T-helper 9 cell (primary cell): ENCODE measurements at places on chromosomes 7 and 10.

DNA sequence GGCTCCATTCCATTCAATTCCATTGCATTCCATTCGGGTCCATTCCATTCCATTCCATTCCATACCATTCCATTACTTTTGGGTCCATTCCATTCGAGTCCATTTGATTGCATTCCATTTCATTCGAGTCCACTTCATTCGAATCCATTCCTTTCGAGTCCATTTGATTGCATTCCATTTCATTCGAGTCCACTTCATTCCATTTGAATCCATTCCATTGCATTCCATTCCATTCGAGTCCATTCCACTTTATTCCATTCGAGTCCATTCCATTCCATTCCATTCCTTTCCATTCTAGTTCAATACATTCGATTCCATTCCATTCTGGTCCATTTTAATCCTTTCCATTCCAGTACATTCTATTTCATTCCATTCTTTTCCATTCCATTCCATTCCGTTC lies 334.0 kb downstream of the ZNF33B start:
- no peak for DNase-seq

- DNase-seq = no peak
These were observed 249.8 kb downstream of the PTEN start for GRCh38 chr10:88113232-88113631.

DNA sequence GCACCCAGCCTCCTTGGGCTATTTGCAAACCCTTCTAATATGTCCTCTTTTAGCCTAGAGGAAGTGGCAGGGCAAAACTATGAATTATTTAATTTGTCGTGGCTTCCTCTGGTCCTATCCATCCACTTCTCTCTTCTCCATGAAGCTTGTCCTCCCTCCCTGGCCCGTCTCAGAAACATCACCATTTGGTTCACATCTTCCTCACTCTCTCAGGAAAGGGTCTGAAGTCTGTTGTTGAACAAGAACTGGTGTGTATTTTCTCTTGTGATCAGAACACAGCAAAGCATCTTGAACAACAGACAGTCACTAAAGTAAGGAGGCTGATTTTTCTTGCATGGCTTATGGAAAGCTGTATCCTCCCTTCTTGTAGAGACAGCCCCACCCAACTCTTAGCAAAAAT lies 550.1 kb upstream of the NRP1 start:
- no peak for DNase-seq

DNA sequence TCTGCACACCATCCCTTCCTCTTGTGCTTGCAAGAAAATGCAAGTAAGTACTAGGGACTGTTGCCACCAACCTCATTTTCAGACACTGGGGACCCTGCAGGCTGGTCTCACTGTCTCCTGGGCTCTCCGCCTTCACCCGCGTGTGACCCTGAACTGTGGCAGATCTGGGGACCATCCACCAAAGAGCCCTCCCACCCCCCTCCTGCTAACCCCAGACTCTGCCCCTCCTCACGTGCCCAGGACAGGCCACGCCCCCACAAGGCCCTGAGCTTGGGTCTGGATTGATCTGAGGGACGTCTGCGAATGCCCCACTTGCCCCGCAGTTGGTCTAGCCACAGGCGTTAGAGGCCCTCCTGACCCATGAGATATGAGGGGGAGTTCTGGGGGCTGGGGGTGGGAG lies 8.1 kb downstream of the CNPY1 start:
- DNase-seq = no peak

GRCh38 chr7:117876761-117877160 lies 3.5 kb upstream of the CTTNBP2 start:
- no peak for DNase-seq

DNA sequence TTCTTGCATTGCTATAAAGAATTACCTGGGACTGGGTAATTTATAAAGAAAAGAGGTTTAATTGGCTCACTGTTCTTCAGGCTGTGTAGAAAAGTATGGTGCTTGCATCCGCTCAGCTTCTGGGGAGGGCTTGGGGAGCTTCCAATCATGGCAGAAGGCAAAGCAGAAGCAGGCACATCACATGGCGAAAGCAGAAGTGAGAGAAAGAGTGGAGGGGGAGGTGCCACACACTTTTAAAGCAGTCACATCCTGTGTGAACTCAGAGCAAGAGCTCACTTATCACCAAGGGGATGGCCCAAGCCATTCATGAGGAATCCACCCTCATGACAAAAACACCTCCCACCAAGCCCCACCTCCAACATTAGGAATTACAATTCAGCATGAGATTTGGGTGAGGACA lies 303.5 kb downstream of the OTUD1 start:
- DNase-seq = no peak

DNA sequence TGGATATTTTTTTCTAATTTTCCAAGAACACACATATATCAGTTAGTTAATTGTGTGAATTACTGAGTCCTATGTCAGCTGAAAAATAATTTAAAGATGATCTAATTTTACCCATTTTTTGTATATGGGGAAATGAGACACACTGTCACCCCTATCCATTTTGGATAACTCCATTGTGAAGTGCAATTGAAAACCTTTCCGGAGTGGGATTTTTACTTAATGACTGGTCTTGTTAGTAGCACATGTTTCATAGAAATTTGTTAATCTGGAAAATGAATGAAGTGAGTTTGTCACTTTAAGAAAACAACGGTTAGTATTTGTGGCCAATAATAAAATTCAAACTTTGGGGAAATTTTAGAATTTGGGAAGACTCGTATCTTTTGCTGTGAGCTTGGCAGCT lies 2.0 kb downstream of the GARS1 start:
- no peak for DNase-seq

- DNase-seq = no peak
These were observed 824.7 kb downstream of the REEP3 start for GRCh38 chr10:64345856-64346255.

- no peak for DNase-seq
These were observed 33.3 kb downstream of the FOXK1 start for GRCh38 chr7:4715410-4715776.

DNA sequence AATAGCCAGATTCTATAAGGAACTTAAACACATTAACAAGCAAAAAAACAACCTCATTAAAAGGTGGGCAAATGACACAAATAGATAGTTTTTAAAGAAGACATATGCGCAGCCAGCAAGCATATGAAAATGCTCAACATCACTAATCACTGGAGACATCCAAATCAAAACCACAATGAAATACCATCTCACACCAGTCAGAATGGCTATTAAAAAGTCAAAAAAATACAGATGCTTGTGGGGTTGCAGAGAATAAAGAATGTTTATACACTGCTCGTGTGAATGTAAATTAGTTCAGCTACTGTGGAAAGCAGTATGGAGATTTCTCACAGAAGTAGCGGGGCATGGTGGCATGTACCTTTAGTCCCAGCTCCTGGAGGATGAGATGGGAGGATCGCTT lies 164.0 kb downstream of the CHRM2 start:
- no peak for DNase-seq

DNA sequence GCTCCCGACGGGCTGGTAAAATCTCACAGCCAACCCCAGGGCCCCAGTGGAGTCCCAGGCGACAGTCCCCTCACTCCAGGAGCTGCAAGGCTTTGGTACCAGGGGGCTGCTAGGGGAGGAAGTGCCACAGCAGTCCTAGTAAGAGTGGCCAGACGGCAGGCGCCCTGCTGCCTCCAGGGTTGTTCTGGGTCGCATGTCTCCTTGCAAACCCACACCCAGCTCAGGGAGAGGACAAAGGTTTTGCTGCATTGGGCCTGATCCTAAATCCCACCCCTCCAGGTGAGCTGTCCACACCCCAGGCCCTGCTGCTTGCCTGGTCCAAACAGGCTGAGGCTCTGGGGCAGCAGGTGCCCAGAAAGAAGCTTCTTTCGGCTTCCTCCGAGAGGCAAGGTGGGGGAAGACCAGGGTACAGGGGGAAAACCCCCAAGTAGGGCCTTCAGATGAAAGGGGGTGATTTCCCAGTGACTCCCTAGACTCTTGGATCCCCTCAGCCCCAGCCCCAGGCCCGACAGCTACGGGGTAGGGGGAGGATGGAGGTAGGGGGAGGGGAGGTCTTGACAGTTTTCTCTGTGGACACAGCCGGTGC lies 4.2 kb upstream of the KCP start:
- DNase-seq = no peak

DNA sequence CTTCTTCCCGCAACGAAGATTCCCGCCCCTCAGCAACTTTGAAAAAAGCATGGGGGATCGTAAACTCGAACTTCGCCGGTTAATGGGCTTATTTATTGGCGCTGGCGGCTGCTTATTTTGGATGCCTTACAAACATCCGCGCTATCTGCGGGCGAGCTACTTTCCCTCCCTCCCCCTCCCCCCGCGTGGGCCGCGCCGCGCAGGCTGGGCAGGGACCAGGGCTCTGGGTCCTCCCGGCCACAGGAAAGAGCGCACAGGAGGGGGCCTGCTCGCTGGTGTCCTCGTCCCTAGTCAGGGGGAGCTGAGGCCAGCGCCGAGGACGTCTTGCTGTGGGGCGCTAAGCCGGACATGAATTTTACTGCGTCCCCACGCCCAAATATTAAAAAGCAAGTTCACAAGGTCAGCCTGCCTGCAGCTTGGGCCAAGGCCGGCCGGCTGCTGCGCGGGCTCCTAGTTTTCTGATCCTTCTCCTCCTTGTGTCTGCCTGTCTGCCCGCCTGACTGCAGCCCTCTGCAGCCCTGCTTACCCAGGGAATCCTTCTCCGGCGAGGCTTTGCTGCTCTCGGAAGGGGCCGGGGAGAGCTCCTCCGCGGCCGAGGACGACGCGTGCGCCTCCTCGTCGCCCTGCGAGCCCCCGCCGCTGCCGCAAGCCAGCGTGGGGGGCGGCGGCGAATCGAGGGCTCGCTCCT lies 1.2 kb downstream of the HOXA10 start:
- DNase-seq = no peak

GRCh38 chr7:71120096-71120495 lies 11.8 kb upstream of the GALNT17 start:
- no peak for DNase-seq

DNA sequence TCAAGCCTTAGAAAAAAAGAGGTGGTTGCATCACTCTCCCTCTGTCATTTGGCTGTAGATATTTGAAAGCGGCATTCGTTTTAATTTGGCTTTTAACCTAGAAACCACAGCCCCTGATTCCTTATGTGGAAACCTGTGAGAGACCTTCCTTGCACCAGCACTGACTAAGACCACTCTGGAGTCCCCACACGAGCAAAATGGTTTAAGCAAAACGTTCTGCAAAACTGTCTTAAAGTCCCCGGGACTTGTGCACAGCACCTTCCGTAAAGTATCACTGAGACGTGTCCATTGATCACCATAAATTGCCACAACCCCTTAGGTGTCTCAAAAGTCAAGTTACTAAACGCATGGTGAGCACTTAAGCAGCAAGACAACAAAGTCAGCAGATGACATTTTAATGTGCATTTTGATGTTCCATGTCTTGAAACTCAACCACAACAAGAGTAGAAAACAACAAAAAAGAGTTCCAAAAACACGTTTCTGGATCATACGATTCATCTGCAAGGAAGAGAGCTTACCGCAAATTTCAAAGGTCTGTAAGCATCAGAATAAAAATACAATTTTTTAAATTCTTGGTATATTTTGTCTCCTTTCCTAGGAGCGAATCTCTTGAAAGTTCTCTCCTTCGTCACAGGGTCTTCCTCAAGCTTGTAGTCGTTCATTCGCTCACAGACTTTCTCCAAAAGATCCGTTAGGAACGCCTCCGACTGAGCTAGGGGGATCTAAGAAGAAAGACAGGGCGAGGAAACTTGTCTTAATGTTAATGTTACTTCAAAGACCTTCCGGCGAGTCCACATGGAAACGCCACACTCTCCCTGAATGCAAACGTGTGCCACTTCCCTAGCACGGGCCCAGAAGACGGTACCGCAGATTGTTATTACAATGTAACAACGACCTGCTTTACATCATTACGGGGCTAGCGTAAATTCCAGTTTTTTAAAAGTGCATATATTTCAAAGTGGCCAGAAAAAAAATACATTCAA lies 37.7 kb downstream of the CNPY1 start:
- no peak for DNase-seq

- no peak for DNase-seq
These were observed 118.5 kb downstream of the ZNF33B start for GRCh38 chr10:42519761-42520460.

GRCh38 chr10:48444266-48444665 lies 137.8 kb downstream of the MAPK8 start:
- DNase-seq = no peak

DNA sequence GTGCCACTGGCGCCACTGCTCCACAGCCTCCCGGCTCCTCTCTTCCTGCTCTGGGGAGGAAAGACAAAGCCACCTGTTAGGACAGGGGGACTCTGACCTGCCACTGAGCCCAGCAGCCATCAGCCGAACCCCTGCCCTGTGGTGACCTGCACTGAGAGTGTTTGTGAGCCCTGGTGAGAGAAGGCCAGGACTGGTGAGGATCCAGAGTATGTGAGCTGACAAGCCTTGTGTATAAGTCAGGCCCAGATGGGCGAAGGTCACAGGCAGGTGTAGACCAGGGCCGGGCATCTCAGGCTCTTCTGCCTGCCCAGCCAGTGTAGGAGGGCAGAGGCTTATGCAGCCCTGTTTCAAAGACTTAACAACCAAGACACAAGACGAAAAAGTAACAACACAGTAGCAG lies 12.0 kb downstream of the UCMA start:
- no peak for DNase-seq

- DNase-seq = no peak
These were observed 3.9 kb upstream of the PWWP2B start for GRCh38 chr10:132392811-132393694.

DNA sequence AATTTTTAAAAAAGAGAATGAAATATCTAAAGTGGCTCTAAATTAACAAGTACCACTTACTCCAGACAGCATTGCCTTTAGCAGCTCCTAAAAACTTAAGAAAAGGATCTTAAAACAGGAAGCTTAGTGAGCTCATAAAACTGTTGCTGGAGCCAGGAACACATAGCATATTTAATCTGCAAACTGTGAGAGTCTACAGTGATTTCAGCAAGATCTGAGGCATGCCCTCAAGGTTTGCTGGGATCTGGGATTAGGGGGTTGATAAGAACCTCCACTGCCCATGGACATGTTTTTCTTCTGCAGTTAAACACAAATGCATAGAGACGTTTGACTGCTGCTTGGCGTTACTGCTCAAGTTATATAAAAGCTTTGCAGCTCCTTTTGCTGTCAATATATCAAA lies 3.8 kb downstream of the GLI3 start:
- DNase-seq = no peak

GRCh38 chr7:45711161-45711490 lies 137.0 kb downstream of the ADCY1 start:
- no peak for DNase-seq

DNA sequence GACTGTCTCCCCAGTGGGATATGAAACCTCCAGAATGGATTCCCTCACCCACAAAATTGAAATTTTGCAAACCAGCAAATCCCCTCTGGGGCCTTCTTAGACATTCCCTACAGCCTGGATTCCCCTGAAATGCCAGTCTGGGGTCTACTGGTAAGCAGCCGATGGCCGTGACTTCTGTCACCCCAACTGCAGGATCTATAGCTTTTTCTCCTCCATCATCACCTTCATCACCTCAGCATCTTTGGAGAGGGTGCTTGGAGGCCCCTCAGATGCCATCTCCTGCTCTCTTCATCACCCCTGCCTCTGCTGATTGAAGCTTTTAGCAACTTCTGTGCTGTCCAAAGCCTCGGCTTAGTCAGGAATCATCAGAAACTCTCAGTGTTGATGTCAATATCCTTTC lies 2.6 kb upstream of the KCNMA1 start:
- no peak for DNase-seq

GRCh38 chr10:520402-520787 lies 169.1 kb downstream of the DIP2C start:
- no peak for DNase-seq

- DNase-seq = no peak
These were observed 165.2 kb upstream of the CELF2 start for GRCh38 chr10:10852464-10852863.
